ENCODE measurements at places on chromosomes 5 and 9.

GRCh38 chr5:30051976-30052375 is 1141.5 kb upstream of the CDH6 start:
- no peak for DNase-seq

- no peak for DNase-seq
Observed at GRCh38 chr5:142055301-142055700, 42.5 kb upstream of the GNPDA1 start.

DNA sequence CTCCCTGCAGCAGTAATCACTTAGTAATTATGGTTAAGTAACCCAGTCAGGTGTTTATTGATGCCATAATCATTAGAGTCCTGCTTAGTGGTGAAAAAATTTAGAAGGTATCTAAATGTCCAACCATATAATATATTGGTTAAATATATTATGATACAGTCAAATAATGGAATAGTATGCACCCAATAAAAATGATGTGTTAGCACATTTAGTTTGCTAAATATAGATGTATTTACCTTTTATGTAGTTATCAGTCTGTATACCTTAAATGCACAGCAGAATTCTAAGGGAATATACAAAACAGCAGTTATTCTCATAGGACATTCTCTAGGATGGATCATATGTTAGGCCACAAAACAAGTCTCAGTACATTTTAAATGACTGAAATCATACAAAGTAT is 90.4 kb downstream of the PRKACG start:
- no peak for DNase-seq

DNA sequence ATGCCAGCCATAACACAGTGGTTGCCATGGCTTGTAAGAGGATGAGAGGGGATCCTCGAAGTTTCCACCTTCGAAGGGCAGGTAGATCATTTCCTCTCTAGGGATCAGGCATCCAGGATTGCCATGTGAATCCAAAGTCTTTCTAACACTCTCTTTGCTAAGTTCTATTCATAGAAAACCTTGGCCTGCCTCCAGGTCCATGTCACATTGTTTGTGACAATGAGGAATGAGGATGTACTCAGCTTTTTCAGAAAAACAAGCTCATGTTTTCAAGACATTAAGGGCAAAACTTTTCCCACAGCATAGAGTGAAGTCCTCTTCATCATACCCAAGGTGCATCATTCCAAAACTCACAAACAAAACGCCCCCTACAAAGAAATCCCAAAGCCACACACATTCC is 19.6 kb downstream of the ESM1 start:
- DNase-seq: no peak

GRCh38 chr5:135576075-135576599 is 2.7 kb downstream of the CXCL14 start:
- DNase-seq: peak; percentile 75

- DNase-seq: no peak
Observed at GRCh38 chr5:6105320-6105719, 273.0 kb downstream of the MED10 start.

GRCh38 chr9:75000835-75001234 is 27.3 kb downstream of the CARNMT1 start:
- no peak for DNase-seq

- DNase-seq: peak; percentile 90
Observed at GRCh38 chr9:26261503-26262330, 583.5 kb upstream of the TUSC1 start.

DNA sequence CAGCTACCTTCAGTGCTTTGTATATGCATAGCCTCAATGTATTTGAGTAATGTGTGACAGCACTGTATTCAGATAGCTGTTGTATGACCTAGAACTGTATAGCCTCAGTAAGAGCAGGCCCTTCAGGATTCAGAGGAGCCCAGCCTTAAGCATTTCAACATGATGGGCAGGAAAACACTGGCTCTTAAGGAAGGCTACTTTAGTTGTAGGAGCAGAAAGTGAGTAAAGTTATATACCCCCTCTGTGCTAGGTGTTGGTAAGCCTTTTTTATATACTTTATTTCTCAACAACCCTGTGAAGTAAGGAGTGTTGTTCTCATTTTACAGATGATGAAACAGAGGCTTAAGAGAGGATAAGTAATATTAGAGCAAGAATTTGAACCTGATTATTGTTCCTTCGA is 1.5 kb upstream of the GPR21 start:
- no peak for DNase-seq

DNA sequence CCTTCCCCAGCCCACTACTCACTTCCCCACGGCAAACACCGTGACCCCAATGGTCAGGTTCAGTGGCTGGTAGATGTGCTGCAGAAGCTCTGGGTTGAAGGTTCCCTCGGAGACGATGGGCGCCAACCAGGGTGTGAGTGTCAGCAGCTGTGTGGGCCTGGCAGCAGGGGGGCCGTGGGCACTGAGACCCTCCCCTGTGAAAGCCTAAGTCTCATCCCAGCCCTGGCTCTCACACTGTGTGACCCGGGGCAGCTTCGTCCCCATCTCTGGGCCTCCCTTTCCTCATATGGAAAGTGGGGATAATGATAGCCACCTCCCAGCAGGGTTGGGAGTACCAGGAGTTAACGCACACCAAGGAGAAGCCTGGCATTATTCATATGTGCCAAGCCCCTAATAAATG is 8.6 kb downstream of the GBGT1 start:
- DNase-seq: no peak

- no peak for DNase-seq
Observed at GRCh38 chr5:120926471-120926870, 462.4 kb downstream of the PRR16 start.

- DNase-seq: no peak
Observed at GRCh38 chr9:5561828-5562488, 51.6 kb downstream of the PDCD1LG2 start.

DNA sequence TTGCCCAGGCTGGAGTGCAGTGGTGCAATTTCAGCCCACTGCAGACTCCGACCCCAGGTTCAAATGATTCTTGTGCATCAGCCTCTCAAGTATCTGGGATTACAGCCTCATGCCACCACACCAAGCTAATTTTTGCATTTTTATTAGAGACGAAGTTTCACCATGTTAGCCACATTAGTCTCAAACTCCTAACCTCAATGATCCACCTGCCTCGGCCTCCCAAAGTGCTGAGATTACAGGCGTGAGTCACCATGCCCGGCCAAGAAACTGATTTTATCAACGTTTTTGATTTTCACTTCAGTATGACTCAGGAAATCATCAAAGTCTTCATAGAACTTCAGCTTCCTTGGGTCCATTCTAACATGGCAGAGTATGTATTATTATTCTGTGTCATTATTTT is 125.4 kb downstream of the GABRG2 start:
- DNase-seq: no peak

DNA sequence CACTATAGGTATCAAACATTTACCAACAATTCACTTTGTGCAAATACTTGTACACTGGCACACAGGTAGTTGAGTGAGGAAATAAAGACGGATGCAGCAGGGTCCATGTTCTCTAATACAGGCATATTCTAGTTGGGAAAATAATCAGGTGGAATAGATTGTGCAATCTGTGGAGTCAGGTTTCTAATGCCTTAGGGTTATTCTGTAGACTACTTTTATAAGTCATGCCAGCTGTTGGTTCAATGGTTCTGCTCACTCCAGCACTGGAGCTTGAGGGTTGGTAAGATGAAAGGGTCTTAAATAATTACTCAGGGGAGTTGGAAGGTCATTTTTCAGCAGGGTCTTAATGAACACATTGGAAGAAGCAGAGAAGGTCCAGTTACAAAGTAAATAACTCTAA is 690.3 kb upstream of the DMAC1 start:
- no peak for DNase-seq

- DNase-seq: no peak
Observed at GRCh38 chr9:88996921-88997235, 5.6 kb downstream of the S1PR3 start.

DNA sequence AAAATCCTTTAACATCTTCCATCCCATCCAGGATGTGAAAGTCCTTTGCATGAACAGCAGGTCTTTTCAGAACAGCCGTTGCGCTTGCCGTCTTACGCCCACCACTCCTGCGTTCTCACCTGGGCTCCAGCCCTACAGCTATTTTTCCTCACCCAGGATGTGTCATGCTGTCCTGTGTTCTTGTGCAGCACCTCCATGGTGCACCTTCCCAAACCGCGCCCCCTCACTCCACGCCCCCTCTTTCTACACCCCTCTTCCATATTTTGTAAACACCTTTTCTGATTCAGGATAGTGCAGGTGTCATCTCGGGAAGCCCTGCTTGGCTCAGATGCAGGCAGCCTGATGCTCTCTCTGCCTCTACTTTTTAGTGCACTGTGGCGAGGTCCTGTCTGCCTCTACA is 18.4 kb downstream of the CAMK4 start:
- DNase-seq: no peak

GRCh38 chr5:42908086-42908485 is 96.4 kb upstream of the SELENOP start:
- DNase-seq: no peak

GRCh38 chr9:96073531-96074480 is 198.3 kb downstream of the ERCC6L2 start:
- DNase-seq: no peak

GRCh38 chr9:128550770-128551656 is 1.4 kb upstream of the SPTAN1 start:
- peak; percentile 60 for DNase-seq

- DNase-seq: peak; percentile 78
Observed at GRCh38 chr5:13601112-13601511, 343.4 kb downstream of the DNAH5 start.

- DNase-seq: no peak
Observed at GRCh38 chr5:65738305-65738704, 16.3 kb downstream of the NLN start.

GRCh38 chr5:133520991-133521706 is 91.2 kb downstream of the FSTL4 start:
- no peak for DNase-seq

GRCh38 chr5:102388235-102388634 is 92.2 kb upstream of the SLCO4C1 start:
- no peak for DNase-seq

DNA sequence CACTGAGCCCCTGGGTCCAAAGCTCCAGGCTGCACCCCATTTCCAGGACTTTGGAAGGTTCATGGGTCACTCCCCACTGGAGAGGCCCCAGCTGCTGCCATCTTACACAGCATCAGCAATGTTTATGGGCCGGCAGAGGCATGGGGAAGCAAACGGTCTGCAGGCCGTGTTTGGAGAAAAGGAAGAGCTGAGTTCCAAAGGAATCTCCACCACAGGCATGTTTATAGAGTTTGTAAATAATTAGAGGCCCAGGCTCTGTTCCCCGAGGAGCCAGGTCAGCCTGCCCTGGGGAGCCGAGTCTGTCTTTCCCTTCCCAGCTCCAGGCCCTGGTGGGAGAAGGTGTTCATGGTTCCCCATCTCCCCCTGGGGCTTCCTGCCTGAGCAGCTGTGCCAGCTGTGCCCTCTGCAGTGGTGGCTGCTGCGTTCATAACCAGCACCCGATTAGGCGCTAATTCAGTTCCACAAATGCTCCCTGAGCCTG is 64.8 kb downstream of the COL27A1 start:
- no peak for DNase-seq

- peak; percentile 61 for DNase-seq
Observed at GRCh38 chr9:14428781-14429230, 114.9 kb upstream of the NFIB start.

- DNase-seq: no peak
Observed at GRCh38 chr9:90822866-90823265, 21.2 kb downstream of the SYK start.

- peak; percentile 72 for DNase-seq
Observed at GRCh38 chr9:70044490-70045307, 1.1 kb downstream of the MAMDC2 start.

GRCh38 chr5:125480911-125481310 is 734.5 kb upstream of the ZNF608 start:
- DNase-seq: no peak

DNA sequence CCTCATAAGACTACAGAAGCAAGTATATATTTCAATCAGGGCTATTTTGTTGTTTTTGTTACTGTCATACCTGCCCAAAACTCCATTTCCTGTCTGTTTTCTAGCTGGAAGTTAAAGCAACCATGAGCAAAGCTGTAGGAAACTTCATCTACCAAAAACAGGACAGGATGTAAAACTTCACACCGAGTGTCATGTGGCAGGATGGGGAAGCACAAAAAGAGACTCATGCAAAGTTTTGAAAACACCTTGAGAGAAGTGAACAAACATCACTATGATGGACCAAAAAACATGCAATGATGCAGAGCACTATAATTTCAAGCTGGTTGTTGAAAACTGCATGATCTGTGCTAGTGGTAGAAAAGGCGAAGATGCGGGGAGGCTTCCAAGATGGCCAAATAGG is 6.3 kb upstream of the GZMA start:
- no peak for DNase-seq

- DNase-seq: peak; percentile 35
Observed at GRCh38 chr5:16600397-16600796, 16.4 kb downstream of the RETREG1 start.

DNA sequence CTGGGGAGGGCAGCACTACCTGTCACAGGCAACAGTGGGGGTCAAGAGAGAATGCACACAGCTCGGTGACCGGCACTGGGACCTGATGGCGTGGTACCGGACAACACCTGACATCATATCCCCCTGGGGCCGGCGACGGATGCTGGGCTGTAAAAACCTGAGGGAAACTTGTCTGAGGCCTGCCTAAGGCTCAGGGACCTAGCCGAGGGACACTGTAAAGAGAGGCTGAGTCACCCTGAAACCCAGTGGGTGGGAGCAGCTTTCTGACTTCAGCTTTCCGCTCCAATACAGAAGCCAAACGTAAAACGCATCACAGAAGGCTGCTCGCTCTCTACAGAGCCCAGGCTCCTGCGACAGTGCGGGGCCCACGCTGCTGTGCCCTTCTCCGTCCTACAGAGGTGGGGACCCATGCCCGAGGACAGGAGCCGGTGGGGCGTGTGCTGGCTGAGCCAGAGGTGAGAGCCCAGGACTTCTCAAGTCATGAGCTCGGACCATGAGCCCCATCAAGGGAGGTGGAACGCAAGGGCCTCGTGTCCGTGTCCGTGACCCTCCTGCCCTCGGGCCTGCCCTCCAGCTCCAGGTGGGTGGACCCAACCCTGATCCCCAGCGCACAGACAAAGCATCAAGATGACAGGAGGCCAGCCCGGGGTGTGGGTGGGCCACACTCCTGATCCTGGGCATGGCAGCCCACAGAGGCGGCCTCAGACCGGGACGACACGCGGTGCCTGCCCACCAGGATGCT is 5.3 kb downstream of the RALGDS start:
- DNase-seq: no peak

GRCh38 chr5:3596261-3596825 is 711 bp downstream of the IRX1 start:
- peak; percentile 33 for DNase-seq

GRCh38 chr5:176490301-176490700 is 42.1 kb downstream of the FAF2 start:
- no peak for DNase-seq

DNA sequence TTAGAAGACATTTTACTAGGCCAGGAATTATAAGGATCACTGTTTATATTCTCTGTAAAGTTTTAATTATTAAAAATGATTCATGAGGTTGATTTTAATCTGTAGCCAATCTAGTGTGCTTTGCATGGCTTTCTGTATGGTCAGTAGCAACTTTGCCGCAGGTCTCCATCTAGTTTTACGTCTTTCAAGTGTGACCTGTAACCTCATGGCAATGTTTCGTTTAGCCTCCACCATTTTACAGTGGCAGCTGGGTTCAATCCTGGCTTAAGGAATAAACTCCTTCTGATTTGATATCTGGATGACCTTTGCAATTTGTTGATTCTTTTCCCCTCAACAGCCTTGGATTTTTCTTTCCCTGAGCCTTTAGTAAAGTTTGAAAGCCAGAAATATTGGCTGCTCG is 434.5 kb upstream of the CDH9 start:
- no peak for DNase-seq

GRCh38 chr9:82091610-82092009 is 103.0 kb downstream of the SPATA31D1 start:
- peak; percentile 70 for DNase-seq

Data from kidney tubule cell (primary cell).